ENCODE measurements at places on chromosomes 6 and 20. TPM values are rescaled to one million over a fixed set of nuclear protein-coding genes. Genes with fewer than 3 reads are reported as not detected.

- no peak for DNase-seq
- no peak overlapping the region for H3K27ac ChIP-seq
- peaks cover 8% of the 10 kb centered on the region for H3K4me1 ChIP-seq
- H3K4me3 ChIP-seq: no peak overlapping the region
- H3K36me3 ChIP-seq: peaks cover 3% of the 10 kb centered on the region
- H3K27me3 ChIP-seq: no peaks in the 10 kb centered on the region
Measured at GRCh38 chr6:47057830-47058540, 15.9 kb upstream of the ADGRF1 start.

GRCh38 chr6:110900028-110900598, 25.5 kb downstream of the AMD1 start:
- no peak overlapping the region for H3K27ac ChIP-seq
- no peak for DNase-seq
- H3K27me3 ChIP-seq: no peaks in the 10 kb centered on the region
- no peaks in the 10 kb centered on the region for H3K4me1 ChIP-seq

- H3K27me3 ChIP-seq: no peaks in the 10 kb centered on the region
- no peaks in the 10 kb centered on the region for H3K36me3 ChIP-seq
- DNase-seq: no peak
- H3K4me3 ChIP-seq: no peak overlapping the region
- peaks cover 7% of the 10 kb centered on the region for H3K4me1 ChIP-seq
Measured at GRCh38 chr6:52230685-52231084, 13.6 kb downstream of the IL17F start.

DNA sequence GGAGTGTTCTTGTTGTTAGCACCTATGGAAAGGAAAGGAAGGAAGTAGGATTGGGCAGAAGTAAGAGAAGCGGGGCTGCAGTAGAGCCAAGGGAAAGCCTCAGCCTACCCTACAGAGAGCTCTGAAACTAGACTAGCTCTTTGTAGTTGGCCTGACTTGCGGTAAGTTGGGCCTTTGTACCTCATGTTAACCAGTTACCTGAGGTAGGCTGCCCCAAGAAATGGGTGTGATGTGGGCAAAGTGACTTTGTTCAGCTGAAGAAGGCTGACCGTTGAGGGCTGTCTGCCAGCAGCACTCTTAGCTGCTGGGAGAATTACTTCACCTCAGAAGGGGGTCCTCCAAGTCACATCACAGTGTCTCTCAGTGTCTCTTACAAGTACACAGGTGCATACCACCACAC, 54.9 kb upstream of the FAM184A start:
- H3K4me3 ChIP-seq: no peak overlapping the region
- no peaks in the 10 kb centered on the region for H3K36me3 ChIP-seq
- no peak for DNase-seq
- no peaks in the 10 kb centered on the region for H3K4me1 ChIP-seq

HLA-DQB2 gene
- total RNA-seq: not detected

GRCh38 chr20:23147964-23148730, 62.0 kb upstream of the CD93 start:
- H3K4me1 ChIP-seq: peaks cover 17% of the 10 kb centered on the region
- no peak for DNase-seq
- H3K27ac ChIP-seq: no peak overlapping the region
- no peaks in the 10 kb centered on the region for H3K27me3 ChIP-seq

All from neural crest cell (in vitro differentiated cells).